ENCODE measurements at places on chromosomes 13 and 19.

GRCh38 chr19:39413911-39414608, 1.6 kb downstream of the PLEKHG2 start:
- no peak for DNase-seq

DNA sequence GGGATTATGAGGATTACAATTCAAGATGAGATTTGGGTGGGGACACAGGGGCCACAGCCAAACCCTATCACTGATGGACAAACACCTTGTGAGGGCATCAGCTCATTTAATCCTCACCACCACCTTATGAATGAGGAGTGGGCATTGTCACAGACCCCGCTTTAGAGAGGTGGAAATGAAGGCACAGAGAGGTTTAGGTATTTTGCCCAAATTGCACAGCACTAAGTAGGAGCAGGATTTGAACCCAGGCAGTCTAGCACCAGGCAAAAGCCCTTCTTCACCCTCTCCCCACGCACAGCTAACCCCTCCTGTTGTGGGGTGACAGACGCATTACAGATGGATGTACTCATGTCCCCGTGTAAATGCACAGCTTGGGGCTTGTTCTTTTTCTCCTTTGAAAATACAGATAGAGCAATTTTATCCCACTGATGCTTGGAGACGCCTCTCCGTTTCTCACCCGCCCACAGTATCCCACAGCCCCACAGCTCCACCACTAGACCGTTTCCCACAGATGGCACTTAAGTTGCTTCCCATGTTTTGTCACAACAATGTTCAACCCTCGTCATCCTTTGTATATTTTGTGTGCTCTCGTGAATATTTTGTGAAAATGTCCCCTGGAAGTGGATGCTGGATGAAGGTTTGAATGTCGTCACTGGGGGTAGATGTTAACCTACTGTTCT, 48.2 kb downstream of the ANKRD10 start:
- DNase-seq, result no peak

DNA sequence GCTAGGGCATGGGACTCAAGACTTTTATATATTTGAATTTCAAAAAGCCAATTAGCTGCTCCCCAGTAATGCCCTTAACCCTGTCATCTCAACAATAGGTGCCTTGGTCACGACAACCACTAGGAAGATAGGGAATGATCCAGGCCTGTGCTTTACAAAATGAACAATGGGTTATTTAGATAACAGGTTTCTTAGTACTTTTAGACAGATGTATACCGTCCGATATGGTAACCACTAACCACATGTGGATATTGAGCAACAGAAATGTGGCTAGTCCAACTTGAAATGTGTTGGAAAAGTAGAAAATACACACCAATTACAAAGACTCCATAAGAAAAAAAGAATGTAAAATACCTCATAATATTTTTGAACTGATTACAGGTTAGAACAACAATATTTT, 201.2 kb downstream of the LHFPL6 start:
- DNase-seq, result no peak

DNA sequence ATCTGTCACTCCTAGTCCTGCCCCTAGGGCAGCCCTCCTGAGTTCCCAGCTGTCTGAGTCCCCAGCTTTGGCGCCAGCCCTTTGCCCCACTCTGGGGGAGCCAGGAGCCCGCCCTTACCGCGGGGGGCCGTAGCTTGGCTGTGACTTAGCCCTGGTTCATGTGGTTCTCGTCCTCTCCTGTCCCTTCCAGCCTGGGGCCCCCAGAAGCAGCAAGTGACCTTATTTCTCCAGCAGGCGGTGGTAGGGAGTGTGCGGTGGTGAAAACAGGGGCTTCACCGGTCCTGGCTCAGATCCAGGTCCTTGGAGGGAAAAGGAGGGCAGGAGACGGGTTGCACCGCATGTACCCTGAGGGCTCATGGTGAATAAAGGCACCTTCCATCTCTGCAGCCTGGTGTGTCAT, 7.9 kb downstream of the GIPC3 start:
- DNase-seq, result no peak

- DNase-seq, result no peak
Observed at GRCh38 chr13:114161028-114161556, 18.0 kb upstream of the CFAP97D2 start.

- DNase-seq, result no peak
Observed at GRCh38 chr13:113009743-113010509, 40.9 kb downstream of the MCF2L start.

DNA sequence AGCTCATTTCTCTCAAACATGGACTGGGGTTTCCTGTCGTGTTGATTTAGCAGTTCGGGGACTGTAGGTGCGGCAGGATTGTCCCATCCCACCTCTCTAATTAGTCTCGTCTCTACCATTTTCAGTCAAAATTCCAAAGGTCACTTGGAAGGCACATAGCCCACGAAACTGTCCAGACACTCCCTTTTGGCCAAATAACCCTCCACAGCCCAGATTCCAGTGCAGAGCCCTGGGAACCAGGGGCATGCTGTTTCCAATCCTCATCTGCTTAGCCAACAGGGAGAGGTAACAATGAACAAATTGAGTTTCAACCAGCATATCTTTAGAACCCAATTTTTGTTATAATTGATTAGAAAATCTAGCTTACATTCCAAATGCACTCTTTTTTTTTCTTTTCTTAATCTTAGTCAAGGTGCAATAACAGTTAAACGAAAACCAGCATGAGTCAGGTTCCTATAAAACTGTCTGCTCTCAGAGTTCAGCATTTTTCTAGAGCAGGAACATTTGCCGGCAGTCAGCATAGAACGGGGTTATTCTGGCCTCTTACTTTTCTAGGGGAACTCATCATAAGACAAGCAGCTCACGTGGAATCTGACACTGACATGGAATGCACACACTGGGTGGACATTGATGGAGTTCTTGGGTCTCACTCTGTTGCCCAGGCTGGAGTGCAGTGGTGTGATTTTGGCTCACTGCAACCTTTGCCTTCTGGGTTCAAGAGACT, 14.4 kb upstream of the CEBPA start:
- no peak for DNase-seq

DNA sequence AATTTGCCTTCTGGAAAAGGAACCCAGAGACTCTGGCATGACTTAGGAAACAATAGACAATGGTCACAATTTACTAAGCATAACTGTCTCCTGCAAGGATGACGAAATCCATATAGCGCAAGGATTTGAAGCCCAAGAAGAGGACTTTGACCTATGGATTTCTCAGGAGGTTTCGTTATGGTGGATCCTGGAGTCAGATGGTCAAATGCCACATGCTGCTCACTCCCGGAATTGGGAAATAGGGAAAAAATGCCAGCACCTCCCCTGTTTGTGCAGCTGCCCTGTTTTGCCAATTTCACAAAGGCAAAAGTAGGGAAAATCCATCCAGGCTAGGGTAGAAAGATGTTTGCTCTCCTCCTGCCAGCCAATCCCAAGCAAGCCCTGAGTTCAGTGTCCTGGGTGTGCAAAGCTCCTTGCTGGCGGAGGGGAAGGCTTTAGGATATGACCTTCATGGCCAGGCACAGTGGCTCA, 23.4 kb downstream of the RDH8 start:
- DNase-seq, result no peak

DNA sequence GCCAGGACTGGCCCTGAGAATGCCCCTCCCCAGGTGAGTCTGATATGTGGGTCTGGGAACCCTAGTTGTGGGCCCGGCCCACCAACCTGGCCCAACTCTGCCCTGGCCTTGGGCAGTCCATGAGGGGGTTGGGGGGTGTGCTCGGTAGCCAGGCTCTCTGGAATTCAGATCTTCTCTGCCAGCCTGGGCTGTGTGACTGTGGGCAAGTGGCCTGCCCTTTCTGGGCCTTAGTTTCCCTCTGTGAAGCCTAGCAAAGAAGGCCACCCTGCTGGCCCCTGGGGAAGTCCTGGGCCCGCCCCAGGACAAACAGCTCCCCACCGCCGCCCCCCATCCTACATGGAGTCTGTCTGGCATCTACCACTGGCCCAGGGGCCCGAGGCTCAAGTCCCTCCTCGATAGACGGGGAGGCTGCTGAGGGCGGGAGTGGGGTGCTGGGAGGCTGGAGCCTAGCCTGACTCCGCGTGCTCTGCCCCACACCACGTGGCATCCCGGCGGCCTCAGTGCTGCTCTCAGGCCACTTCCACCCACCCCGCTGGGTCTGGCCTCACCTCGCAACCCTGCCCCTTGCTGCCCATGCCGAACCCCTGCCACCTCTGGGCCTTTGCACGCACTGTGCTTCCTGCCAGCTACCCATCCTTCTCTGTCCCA, 8.3 kb upstream of the TBXA2R start:
- no peak for DNase-seq

- DNase-seq, result no peak
Observed at GRCh38 chr13:28421676-28422410, 73.1 kb downstream of the FLT1 start.
